ENCODE measurements at places on chromosomes 4 and X. TPM values are rescaled to one million over a fixed set of nuclear protein-coding genes. Genes with fewer than 3 reads are reported as not detected.

DNA sequence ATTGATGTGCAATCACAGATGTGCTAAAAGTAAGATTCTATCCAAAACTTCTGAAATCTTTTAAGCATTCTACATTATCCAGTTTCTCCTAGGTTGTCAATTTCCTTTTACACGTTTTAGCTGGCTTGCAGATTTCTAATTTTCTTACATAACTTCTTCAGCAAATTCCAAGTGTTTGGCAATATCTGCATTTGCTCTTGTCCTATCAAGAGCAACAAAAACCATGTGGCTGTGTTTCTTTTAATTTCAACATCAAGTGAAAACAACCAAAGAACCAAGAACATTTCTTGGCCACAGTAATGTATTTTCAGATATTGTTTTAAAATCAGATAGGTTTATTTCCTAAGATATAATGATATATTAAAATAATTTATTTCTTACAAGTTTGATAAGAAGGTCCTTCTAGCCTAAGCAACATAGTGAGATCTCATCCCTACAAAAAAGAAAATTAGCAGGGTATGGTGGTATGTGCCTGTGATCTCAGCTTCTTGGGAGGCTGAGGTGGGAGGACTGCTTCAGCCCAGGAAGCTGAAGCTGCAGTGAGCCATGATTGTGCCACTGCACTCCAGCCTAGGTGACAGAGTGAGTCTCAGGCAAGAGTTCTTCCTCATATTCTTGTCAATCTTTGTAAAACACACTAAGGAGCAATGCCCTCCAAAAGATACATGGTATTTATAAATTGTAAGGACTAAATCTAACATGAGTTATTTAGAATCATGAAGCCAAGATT is 131.4 kb upstream of the NAP1L5 start:
- H3K4me1 ChIP-seq = peaks cover 22% of the 10 kb centered on the region
- no peak for DNase-seq
- no peaks in the 10 kb centered on the region for H3K27me3 ChIP-seq
- no peak overlapping the region for H3K27ac ChIP-seq
- no peak overlapping the region for H3K4me3 ChIP-seq
- H3K36me3 ChIP-seq = no peaks in the 10 kb centered on the region

DNA sequence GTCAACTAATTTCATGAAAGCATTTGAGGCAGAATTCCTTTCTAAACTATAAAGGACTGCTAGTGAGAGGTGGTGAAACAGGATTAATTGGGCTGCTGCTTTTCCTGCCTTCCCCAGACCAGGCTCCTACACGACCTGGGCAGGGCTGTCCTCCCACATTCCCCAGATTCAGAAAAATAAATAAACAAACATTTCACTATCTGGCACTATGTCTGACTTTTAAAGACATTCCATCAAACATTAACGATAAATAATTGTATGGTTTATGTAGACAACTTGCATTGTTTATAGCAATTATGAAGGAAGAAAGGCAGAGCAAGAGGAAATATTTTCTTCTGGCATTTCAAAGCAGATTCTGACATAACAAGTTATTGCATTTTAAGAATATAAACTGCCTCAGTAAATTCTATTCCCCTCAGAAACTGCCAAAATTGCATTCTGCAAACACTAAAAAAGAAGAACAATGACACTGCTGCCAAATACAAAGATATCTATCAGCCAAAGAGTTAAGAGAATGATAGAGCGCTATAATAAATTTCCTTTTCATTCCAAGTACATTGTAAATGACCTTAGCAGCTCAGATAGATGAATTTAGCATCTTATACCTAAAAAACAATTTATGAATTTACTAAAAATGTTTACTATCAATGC is 214.7 kb upstream of the INTU start:
- H3K4me1 ChIP-seq = no peaks in the 10 kb centered on the region
- H3K36me3 ChIP-seq = no peaks in the 10 kb centered on the region
- no peak overlapping the region for H3K4me3 ChIP-seq
- no peak overlapping the region for H3K27ac ChIP-seq

GRCh38 chrX:116490104-116490503 is 27.3 kb upstream of the CT83 start:
- H3K36me3 ChIP-seq = no peaks in the 10 kb centered on the region
- no peak overlapping the region for H3K4me3 ChIP-seq
- no peak for DNase-seq
- H3K4me1 ChIP-seq = no peaks in the 10 kb centered on the region
- no peaks in the 10 kb centered on the region for H3K27me3 ChIP-seq

PDZD4 gene
- 0.03 TPM for polyA plus RNA-seq

DNA sequence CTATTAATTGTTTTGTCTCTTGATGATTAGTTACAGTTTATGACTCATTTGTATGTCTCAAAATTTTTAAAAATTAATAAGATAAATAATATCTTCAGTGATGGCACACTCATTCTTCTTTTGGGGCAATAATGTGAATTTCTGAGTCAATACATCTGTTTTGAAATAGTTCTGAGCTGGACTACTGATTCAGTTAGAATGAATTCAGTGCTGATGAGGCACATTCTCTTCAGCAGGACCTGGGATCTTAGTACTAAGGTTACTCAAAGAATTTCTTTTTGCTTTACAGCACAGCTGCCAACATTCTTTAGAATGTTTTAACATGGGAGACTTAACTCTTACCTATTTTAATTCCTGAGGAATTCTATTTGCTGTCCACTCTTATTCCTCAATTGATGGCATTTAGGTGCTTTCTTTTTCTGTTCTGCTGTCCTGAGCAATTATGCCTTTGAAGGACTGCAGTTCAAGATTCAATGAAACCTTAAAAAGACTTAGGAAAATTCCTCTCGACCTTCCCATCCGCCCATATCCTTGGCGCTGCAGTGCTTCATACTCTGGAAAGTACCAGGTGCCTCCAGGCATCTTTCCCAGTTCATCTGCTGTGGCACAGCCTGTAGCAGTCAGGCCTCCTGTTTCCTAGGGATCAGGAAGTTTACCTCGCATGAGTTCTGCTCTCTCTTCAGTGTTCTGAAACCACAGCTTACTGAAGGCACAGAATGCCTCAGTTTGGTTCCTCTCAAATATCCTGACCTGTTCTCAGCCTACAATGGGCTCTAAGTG is 213.7 kb downstream of the FSTL5 start:
- H3K4me3 ChIP-seq = no peak overlapping the region
- no peaks in the 10 kb centered on the region for H3K36me3 ChIP-seq
- H3K27me3 ChIP-seq = no peaks in the 10 kb centered on the region
- H3K27ac ChIP-seq = no peak overlapping the region
- no peaks in the 10 kb centered on the region for H3K4me1 ChIP-seq

PDCL2 gene
- not detected for polyA plus RNA-seq

DNA sequence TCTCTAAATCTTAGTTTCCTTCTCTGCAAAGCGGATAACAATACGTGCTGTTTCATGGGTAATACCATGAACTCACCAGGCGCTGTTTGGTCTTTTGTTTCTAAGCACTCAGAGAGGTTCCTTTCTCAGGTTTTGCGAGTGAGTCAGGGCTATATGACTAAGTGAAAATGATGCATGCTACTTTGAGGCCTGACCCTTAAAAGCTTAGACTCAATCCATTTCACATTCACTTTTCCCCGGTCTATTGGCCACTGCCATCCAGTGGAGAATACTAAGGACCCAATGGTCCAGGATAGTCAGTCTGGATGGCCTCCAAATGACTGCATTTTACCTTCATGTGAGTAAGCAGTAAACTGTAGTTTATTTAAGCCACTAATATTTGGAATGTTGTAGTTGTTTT is 400.8 kb upstream of the SLIT2 start:
- no peaks in the 10 kb centered on the region for H3K27me3 ChIP-seq
- H3K27ac ChIP-seq = no peak overlapping the region
- no peak overlapping the region for H3K4me3 ChIP-seq
- no peak for DNase-seq

CENPU gene
- 11.7 TPM for polyA plus RNA-seq

BANK1 gene
- polyA plus RNA-seq = not detected

DNA sequence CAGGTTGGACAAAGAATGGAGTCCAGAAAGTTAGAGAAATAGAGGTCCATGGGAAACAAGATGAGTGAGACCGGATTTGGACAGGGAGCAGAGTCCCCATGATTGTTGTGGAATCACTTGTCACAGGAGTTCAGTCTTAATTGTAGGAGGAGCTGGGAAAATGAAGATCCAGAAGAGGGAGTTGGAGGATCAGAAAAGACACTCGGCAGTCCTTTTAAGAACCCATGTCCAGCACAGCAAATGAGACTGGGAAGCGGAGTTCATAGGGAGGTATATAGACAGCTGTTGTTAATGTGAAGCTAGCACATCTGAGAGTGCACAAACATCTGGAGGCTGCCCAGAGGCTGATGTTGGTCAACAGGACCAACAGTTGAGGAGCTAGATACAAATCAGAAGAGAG is 111.4 kb upstream of the RXFP1 start:
- no peaks in the 10 kb centered on the region for H3K27me3 ChIP-seq
- H3K36me3 ChIP-seq = no peaks in the 10 kb centered on the region
- no peak overlapping the region for H3K4me3 ChIP-seq
- H3K27ac ChIP-seq = no peak overlapping the region

- H3K36me3 ChIP-seq = no peaks in the 10 kb centered on the region
- no peak for DNase-seq
- H3K4me3 ChIP-seq = no peak overlapping the region
- no peaks in the 10 kb centered on the region for H3K4me1 ChIP-seq
- H3K27ac ChIP-seq = no peak overlapping the region
Measured at GRCh38 chr4:135917011-135917410, 1615.3 kb downstream of the PCDH18 start.

GRCh38 chr4:16505726-16506125 is 279.5 kb upstream of the TAPT1 start:
- no peak overlapping the region for H3K4me3 ChIP-seq
- no peaks in the 10 kb centered on the region for H3K27me3 ChIP-seq
- DNase-seq = no peak
- H3K4me1 ChIP-seq = no peaks in the 10 kb centered on the region
- H3K36me3 ChIP-seq = no peaks in the 10 kb centered on the region

- H3K4me1 ChIP-seq = no peaks in the 10 kb centered on the region
- no peaks in the 10 kb centered on the region for H3K27me3 ChIP-seq
- DNase-seq = no peak
- H3K4me3 ChIP-seq = no peak overlapping the region
Measured at GRCh38 chr4:38995660-38996005, 36.6 kb downstream of the TMEM156 start.

DNA sequence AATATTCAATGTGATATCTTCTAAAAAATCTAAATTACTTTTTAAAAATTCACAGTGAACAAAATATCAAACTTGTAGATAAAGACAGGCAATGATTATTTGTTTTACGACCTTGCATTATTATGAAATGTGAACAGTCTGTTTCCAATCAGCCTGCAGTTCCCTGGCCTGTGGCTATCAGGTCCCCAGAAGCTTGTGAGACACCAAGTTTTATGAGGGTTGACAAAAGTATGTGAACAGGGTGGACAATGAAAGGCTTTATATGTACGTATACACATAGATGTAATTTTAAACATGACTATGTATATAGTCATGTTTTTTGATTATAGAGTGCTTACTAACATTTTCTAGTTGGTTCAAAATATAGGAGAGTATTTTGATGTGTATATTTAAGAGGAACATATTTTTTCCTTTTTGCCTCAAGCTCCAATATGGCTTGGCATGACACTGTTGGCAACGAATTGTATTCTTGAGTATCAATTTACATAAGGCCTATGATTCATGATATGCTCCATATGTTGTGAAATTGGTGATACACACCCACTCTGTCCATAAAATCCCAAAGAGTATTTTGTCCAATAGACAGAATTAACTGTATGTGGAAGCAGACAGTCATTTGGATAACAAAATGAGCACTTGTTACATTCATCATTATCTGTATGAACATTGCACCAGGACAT is 55.7 kb downstream of the BTC start:
- no peaks in the 10 kb centered on the region for H3K36me3 ChIP-seq
- no peak for DNase-seq
- no peak overlapping the region for H3K27ac ChIP-seq
- no peak overlapping the region for H3K4me3 ChIP-seq

DNA sequence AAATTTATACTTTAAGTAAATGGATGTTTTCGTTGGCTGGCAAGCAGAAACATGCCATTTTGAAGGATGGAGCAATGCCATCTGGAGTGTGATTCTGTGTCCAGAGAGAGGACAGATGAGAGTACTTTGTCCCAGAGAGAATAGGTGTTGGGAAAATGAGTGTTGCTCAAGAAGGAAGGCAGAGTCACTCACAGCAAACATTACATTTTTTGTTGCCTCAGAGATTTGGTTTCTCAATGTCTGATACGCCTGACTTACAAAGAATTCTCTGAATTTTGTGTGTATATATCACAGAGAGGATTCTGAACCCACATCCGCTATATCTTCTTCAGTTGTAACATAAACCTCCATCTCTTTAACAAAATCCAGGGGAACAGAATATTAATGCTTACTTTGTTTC is 102.8 kb upstream of the PCDH18 start:
- peak; percentile 1 for DNase-seq
- no peaks in the 10 kb centered on the region for H3K36me3 ChIP-seq
- H3K4me1 ChIP-seq = no peaks in the 10 kb centered on the region
- H3K27me3 ChIP-seq = no peaks in the 10 kb centered on the region
- no peak overlapping the region for H3K4me3 ChIP-seq
- H3K27ac ChIP-seq = no peak overlapping the region

LIMCH1 gene
- 0.04 TPM for polyA plus RNA-seq

- H3K36me3 ChIP-seq = no peaks in the 10 kb centered on the region
- no peak for DNase-seq
- no peak overlapping the region for H3K27ac ChIP-seq
- H3K27me3 ChIP-seq = peaks cover 8% of the 10 kb centered on the region
- no peaks in the 10 kb centered on the region for H3K4me1 ChIP-seq
Measured at GRCh38 chr4:168811207-168811606, 198.8 kb downstream of the CBR4 start.

DNA sequence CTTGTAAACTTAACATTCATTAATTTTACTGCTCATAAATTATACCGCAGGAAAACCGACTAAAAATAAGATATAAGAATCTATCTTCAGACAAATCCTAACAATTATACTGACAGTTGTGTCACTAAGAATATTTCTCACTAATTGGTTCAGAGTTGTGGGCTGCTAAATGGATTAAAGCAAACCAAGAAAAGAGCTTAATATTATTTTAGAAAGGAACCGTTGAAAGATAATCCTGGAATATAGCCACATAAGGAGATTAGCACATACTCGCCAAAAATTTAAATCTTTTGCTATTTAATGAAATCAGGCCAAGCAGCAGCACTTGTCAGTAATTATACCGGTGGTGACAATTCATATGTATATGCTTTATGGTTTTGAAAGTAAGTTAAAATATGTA is 132.8 kb downstream of the SLIT2 start:
- no peaks in the 10 kb centered on the region for H3K36me3 ChIP-seq
- H3K4me3 ChIP-seq = no peak overlapping the region
- DNase-seq = no peak

GRCh38 chrX:129726307-129727111 is 12.3 kb upstream of the XPNPEP2 start:
- H3K36me3 ChIP-seq = no peaks in the 10 kb centered on the region
- H3K4me1 ChIP-seq = no peaks in the 10 kb centered on the region
- H3K4me3 ChIP-seq = no peak overlapping the region
- peak; percentile 21 for DNase-seq
- no peaks in the 10 kb centered on the region for H3K27me3 ChIP-seq
- no peak overlapping the region for H3K27ac ChIP-seq

GRCh38 chrX:68415316-68415715 is 18.0 kb downstream of the OPHN1 start:
- no peaks in the 10 kb centered on the region for H3K27me3 ChIP-seq
- no peak overlapping the region for H3K27ac ChIP-seq
- no peaks in the 10 kb centered on the region for H3K4me1 ChIP-seq
- H3K36me3 ChIP-seq = no peaks in the 10 kb centered on the region
- DNase-seq = no peak
